ENCODE measurements at places on chromosomes 5 and 9.

- no peak for DNase-seq
Observed at GRCh38 chr9:8679371-8679822, 879.8 kb upstream of the DMAC1 start.

GRCh38 chr9:94950579-94951323, 224.3 kb downstream of the AOPEP start:
- no peak for DNase-seq

DNA sequence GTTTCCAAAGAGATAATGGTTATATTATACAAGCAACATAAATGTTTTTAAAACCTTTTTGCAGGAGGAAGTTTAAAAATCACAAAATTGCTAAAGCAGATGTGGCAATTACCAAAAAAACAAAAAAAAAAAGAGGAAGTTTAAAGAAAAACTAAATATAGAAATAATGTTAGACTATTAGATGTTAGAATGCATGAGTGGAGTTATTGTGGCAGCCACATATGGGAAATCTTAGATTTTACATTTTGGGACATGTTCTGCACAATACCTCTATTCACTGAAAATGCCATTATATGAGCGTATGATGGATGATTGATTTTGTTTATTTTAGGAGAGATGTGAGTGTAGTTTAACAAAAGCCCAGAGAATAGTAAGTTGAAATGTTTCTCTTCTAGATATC, 31.2 kb upstream of the DTWD2 start:
- no peak for DNase-seq

- no peak for DNase-seq
Observed at GRCh38 chr9:36041506-36041905, 4.8 kb downstream of the RECK start.
